ENCODE measurements at places on chromosomes 2 and 18.

- no peak for DNase-seq
Measured at GRCh38 chr18:28823506-28824182, 646.7 kb upstream of the CDH2 start.

- DNase-seq, result peak; percentile 10
Measured at GRCh38 chr2:74560591-74560990, 6.1 kb downstream of the DOK1 start.

DNA sequence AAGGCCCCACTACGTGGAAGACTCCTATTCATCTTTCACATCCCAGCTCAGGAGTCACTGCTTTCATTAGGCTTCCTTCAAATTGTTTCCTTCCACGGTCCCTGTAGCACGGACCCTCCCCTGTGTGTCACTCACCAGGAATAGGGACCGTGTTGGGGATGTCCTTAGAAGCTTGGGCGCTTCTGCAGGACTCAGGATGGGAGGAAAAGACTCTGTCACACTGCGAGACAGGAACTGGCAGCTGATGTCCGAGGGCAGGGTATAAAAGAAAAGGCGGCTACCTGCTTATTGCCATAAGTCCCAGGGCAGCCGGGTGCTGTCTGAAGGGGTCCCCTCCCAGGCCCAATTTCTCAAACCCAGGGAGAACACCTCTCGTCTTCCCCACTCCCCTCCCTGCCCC lies 79.1 kb downstream of the BCL2L11 start:
- DNase-seq, result no peak

DNA sequence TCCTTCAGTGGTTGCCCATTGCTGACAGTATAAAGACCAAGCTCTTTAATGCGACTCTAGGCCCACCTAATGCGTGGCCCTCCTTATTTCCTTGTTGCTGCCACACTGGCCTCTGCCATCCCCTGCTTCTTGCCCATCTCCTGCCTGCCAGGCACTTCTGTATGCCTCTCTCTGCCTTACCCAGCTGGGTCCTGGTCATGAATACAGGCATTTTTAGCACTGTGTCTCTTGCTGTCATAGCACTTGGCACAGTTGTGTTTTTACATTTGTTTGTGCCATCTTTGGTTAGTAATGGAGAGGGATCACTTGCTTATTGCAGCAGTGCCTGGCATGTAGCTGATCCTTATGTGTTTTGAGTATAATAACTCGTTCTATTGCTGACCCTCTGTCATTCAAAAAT lies 38.7 kb downstream of the MAP4K4 start:
- no peak for DNase-seq

DNA sequence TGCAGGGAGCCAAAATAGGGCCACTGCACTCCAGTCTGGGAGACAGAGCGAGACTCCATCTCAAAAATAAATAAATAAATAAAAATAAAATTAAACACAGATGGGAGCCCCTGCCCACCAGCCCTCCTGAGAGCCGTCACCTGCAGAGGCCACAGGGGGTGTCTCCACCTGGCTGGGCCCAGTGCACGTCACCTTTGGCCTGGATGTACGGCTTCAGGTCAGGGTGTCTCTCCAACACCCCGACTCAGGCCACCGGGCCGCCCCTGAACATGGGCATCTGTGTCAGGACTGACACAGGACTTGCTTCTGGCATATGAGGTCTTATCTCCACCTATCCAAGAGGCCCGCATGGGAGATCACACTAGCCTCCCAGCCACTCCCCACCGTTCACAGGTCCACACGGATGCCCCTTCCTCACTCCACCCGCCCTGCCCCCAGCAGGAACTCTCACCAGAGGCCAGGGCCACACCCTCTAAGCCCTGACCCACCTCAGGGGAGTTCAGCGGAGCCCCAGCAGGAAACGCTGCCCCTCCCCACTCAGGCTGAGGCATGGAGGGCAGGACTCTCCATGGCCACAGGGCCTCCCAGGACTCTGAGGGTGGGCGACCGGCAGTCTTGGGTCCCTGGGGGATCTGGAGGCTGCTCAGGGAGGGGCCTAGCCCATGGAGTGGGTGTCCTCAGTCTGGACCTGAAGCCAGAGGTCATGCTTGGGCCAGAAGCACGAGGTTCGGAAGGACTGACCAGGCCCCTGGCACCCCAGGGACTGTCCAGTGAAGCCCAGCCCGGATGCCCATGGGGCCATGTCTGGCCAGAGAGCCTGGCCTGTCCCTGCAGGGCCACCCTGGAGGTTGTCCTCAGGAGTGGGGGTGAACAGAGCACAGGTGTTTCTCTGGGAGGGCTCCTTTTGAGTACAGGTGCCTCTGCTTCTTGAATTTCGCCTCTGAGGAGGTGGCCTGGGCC lies 1.6 kb upstream of the CROCC2 start:
- DNase-seq, result no peak

- peak; percentile 94 for DNase-seq
Measured at GRCh38 chr2:46689993-46690392, 210.6 kb downstream of the TMEM247 start.

DNA sequence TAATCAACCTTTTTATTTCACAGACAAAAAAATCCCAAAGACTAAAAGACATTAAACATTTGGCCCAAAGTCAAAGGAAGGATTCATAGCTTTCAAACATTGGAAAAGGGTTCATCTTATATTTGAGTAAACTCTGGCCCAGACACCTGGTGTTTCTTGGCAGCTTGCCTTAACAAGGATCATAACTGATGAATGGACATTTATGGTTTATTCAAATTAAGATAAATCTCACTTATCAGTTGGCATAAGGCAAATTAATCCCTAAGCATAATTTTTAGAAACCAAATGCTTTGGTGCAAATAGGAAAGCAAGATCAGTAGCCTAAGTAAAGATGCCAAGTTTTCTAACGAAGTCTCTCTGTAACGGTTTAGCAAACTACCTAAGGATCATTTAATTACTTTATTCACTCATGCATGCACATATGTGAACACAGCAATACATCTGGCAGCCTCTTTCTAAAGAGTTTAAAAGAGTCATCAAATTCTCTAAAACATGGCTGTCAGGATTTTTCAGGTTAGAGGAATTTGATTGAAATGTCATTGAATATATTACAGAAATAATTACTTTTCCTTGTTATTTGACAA lies 323.4 kb upstream of the RBMS1 start:
- no peak for DNase-seq

DNA sequence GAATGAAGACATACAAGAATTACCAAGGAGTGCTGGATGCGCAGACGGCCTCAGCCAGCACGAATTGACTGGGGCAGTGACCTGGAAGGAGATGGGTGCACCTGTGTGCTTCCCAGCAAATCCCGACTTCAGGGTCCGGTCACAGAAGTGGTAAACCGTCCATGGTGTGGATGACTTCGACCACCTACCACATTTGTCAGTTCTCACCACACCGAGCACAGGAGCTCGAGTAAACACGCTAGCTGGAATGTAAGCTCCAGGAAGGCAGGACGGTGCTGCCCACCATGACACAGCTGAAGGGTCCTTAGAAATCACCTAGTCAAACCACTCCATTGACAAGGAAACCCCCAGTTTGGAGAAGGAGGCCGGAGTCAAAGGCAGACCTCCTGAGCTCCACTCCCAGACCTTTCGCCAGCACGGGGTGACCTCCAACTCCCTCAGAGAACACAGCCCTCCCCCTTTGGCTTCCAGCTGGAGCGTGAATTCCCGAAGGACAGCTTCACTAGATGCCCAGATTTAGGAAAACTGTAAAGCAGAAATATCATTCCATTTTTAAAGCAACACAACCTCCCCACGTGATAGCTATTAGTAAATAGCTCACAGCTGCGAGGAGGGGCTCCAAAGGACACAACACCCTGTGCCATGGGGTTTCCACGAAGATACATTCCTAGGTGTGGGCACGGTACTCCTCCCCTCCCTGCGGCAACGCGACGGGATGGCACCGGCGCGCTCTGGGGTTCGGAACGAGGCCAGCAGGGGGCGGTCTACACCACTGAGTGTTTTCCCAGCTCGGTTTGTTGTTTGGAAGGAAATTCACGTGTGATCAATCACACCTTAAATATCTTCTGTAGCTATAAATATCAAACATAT lies 34.1 kb upstream of the GNAL start:
- DNase-seq, result peak; percentile 32

DNA sequence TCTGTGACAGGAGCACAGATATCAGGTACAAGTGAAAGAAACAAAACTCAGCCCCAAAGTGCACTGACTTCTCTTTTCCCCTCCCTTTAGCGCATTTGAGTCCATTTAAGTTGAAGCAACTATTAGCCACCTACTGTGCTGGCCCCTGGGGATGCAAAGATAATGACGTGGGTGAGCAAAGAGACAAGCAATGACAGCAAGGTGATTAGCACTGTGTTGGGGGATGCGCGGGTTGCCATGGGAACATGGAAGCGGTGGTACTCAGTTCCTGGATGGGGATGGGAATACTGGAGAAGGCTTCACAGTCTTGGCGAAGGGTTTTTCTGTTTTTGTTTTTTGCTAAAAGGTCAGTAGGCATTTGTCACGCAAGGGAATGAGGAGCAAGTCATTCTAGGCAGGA lies 205.8 kb downstream of the LDLRAD4 start:
- no peak for DNase-seq

GRCh38 chr18:77086656-77087392 lies 45.8 kb downstream of the MBP start:
- no peak for DNase-seq

DNA sequence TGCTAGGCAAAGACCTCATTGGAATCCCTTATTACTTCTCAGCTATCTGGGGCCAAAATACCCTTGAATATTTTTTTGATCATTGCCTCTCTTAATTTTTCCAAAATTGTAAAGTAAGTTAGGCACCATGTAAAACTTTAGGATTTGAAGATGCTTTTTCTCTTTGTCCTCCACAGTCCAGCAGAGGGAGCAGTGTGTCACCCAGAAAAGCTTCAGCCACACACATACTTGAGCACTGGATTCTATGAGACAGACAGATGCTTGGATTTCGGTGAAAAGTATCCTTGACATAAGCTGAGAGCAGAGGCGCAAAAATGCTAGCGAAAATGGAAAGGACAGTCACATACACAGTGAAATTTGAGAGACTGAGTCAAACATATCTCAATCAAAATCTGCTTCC lies 74.7 kb upstream of the KCNJ3 start:
- peak; percentile 17 for DNase-seq

DNA sequence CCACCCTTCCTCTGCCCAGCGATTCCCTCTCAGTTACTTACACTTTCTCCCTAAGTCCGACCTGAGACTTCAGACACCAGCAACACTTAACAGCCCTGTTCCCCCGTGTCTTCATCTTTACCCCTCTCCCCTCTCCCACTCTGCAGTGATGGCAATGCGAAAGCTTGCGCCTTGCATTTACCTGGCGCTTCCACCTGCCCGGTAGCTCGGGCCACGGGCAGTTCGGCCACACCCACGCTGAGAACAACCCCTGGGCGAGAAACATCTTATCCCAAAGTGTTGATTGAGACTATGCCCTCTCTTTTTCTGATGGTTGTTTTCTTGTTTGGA lies 558 bp downstream of the DNAJC10 start:
- DNase-seq, result no peak

DNA sequence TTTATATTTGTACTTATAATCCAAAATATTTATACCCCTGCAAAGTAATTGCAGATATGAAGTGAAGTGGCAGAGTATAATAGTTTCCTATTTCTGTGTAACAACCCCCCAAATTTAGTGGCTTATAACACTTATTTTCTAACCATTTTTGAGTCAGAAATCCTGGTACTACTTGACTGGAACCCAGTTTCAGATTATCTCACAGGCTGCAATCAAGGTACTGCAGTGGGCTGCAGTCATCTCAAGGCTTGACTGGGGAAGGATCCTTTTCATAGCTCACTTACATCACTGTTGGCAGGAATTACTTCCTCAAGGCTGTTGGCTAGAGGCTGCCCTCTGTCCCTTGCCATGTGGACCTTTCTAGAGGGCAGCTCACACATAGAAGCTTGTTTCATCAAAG lies 558.2 kb upstream of the PKDCC start:
- no peak for DNase-seq

DNA sequence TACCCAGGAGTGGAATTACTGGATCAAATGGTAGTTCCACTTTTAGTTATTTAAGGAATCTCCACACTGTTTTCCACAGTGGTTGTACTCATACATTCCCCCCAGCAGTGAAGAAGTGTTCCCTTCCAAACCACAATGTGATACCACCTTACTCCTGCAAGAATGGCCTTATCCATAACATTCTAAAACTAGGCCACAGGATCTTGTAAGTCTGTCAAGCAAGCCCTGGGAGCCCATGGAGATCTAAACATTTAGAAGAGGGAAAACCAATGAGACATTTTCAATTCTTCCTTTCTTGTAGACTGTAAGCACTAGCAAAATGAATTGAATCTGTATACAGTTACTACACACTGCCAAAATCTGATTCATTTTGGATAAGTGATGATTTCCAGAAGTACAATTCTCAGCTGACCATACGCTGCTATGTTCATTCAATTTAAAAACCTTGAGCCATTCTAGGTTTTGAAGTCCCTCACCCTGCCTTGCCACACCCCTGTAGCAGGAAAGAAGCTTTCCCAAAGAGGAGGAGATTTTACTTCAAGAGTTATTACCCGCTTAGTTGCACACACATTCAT lies 149.1 kb downstream of the SLC8A1 start:
- peak; percentile 31 for DNase-seq

DNA sequence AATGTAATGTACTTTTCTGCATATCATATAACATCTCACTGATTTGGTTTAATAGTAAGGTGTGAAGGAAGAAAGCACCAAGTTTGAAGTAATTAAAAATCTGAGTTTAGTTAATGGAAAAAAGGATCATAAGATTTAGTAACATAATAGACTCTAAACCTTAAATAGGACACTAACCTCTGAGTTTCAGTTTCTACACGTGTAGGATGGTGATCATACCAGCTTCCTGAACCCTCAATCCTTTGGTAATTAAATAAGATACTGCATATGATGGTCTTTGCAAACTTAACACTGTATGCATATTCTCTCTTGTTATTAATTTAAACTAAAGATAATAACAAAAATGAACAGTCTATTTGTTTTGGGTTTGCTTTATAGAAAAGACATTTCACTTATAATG lies 216.8 kb downstream of the NUP35 start:
- DNase-seq, result no peak

- peak; percentile 58 for DNase-seq
Measured at GRCh38 chr2:39408351-39409136, 28.5 kb downstream of the MAP4K3 start.

DNA sequence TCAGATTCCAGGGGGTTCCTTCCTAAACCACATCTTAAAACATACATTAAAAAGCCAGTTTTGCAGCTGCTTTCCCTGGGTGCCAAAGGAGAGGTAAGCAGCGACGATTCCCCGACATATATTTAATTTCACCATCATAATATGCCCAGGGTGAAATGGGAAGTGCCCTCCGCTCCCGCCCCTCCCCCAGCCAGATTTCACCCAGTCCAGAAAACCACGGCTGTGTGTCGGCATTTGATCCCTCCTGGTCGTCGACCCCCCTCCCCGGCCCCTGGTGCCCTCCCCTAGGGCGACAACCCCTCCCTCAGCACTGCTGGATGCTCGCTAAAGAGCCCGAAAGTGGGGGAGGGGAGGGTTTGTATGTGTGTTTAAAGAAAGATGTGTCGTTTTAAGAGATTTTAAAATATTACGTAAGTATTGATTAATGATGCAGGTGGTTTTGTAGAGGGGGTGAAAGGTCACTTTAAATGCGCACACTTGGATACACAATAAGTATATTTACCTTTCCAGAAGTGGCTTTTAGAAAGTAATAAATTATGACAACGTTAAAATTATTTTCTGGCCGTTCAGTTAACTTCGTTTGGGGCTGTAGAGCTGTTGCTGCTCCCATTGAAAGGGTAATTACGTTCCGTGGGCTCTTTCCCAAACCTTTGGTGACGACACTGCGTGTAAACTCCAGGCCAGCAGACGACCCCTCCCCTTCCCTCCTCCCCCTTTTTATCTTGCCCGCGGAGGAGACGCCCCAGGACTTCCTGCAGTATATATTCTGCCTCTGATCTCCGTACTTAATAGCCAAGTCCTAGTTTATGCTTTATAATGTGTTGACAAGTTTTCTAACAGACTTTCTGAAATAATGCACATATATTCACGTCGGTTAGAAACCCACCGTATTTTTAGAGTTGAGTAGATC lies 3.4 kb upstream of the BCL11A start:
- no peak for DNase-seq

Data from EH (cell line).